ENCODE measurements at places on chromosomes 1 and 21.
A peak's percentile ranks its signal among the peaks of the same experiment; 100 is the strongest.

DNA sequence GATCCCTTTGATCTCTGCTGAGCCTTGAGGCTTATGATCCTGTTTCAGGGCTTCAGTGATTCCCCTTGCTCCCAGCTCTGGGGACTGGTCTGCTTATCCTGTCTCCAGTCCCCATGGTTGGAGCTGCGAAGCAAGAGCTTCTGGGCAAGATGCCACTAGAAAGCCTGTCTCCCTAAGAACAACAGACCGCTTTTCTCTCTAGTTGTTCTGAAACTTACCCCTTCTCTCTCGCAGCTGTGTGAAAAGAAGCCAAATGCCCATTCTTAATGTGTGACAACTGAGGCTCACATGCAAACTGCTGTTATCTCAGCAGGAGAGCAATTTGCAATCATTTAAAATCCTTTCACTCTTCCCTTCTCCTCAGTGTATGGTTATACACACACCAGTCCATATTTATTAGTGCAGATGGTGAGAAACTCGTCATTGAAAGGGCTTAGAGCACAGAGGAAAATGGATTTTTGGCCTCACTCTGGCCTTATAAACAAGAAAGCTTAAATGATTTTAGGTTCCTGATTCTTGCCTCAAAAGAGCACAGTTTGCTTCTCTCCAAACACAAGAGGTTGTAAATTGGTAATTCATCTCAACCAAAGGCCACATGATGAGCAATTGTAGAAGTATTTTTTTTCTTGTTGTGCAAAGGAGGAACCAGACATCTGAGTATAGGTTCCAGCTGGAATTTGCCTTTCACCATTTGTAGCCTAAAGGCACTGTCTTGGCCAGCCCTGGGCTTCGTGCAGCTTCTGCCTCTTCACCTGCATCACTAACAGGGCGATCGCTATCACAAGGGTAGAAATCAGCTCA, 179.2 kb upstream of the LMO4 start:
- no peak overlapping the region for H3K4me3 ChIP-seq
- H3K4me1 ChIP-seq, result peaks cover 11% of the 10 kb centered on the region
- no peak overlapping the region for H3K27ac ChIP-seq

- peaks cover 30% of the 10 kb centered on the region for H3K36me3 ChIP-seq
- peak; percentile 69 for DNase-seq
- H3K4me3 ChIP-seq, result peak overlapping the region; percentile 55
Observed at GRCh38 chr1:31587720-31588423, 11.6 kb downstream of the TINAGL1 start.

GRCh38 chr21:26966649-26967061, 233 bp downstream of the ADAMTS5 start:
- peak overlapping the region; percentile 67 for H3K27ac ChIP-seq
- H3K36me3 ChIP-seq, result no peaks in the 10 kb centered on the region
- H3K27me3 ChIP-seq, result peaks cover 4% of the 10 kb centered on the region
- DNase-seq, result no peak
- no peaks in the 10 kb centered on the region for H3K4me1 ChIP-seq
- peak overlapping the region; percentile 75 for H3K4me3 ChIP-seq

DNA sequence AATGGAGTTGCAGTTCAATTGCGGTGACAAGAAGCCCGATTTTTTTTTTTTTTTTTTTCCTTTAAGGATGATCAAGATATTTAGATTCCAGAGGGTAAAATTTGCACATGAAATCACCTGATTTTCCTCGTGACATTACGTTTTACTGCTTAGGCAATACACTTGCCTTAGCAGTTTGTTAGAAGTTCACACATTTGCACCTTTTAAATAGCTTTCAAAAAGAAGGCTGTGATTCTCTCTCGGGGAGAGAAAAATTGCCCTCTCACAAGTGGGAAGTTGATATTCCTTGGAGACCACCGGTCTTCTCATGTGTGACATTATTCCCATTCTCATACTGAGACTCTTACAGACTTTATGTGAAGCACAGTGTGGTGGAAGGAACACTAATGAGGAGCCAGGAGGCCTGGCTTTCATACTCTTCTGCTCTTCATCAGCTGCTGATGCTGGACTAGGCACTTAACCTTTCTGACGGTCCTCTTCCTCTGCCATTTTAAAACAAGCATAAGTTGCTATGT, 69.8 kb upstream of the HSPA13 start:
- DNase-seq, result no peak
- no peak overlapping the region for H3K4me3 ChIP-seq
- H3K4me1 ChIP-seq, result no peaks in the 10 kb centered on the region
- H3K36me3 ChIP-seq, result no peaks in the 10 kb centered on the region

- no peak overlapping the region for H3K27ac ChIP-seq
- DNase-seq, result no peak
- no peaks in the 10 kb centered on the region for H3K36me3 ChIP-seq
- no peak overlapping the region for H3K4me3 ChIP-seq
Observed at GRCh38 chr1:208929575-208929974, 653.9 kb upstream of the CAMK1G start.

DNA sequence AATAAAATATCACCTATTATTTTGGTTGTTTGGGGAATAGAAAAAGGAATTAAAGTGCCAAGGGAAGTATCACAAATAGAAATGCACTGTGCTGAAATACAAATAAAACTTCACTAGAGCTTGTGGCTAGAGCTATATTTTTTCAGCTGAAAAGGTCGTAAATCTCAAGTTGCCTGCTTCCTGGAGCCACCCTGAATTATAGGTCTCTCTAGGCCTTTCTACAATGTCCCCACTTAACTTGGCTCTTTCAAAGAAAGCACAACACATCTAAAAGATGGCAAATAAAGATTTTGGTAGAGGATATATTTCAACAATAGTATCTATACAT, 5.0 kb upstream of the RNF2 start:
- no peaks in the 10 kb centered on the region for H3K36me3 ChIP-seq
- no peak overlapping the region for H3K4me3 ChIP-seq
- no peak for DNase-seq
- no peaks in the 10 kb centered on the region for H3K4me1 ChIP-seq
- H3K27ac ChIP-seq, result no peak overlapping the region
- H3K27me3 ChIP-seq, result no peaks in the 10 kb centered on the region

DNA sequence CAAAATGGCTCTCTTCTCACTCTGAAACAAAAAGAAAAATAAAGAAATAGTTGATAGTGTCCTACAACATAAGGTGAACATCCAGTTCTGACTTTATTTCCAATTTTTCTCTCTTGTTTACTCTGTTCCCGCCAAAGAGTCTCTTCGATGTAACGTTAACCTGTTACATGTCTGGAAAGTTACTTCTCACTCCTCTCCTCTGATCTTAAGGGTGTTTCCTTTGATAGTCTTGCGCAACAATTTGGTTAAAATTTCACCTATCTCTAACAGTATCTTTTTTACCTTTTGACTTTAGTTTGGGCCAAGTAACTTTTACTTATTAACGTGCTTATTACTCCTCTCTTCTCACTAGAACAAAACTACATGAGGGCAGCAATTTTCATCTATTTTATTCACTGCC, 1450.2 kb downstream of the BRINP3 start:
- H3K27ac ChIP-seq, result no peak overlapping the region
- no peak for DNase-seq

- no peak for DNase-seq
- H3K4me1 ChIP-seq, result no peaks in the 10 kb centered on the region
- no peaks in the 10 kb centered on the region for H3K27me3 ChIP-seq
Observed at GRCh38 chr1:17162941-17163340, 42.0 kb upstream of the PADI1 start.

DNA sequence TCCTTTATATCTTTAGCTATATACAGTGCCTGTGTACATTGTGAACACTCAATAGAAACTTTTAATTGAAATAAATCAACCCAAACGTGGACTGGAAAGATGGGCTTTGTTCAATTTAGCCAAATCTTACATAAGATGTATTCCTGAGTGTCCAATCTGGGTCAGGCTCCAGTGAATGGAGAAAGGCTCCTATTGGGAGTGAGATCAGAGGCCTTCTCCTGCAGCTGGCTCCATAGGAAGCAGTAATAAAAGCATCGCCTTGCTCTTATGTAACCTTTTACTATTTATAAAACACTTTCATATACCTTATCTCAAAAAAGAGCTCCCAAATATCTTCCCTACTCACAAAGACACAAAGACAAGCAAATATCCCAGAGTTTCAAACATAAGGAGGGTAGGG, 24.9 kb upstream of the RGS16 start:
- H3K27me3 ChIP-seq, result no peaks in the 10 kb centered on the region
- no peak overlapping the region for H3K4me3 ChIP-seq
- no peak overlapping the region for H3K27ac ChIP-seq
- H3K36me3 ChIP-seq, result no peaks in the 10 kb centered on the region
- DNase-seq, result no peak

DNA sequence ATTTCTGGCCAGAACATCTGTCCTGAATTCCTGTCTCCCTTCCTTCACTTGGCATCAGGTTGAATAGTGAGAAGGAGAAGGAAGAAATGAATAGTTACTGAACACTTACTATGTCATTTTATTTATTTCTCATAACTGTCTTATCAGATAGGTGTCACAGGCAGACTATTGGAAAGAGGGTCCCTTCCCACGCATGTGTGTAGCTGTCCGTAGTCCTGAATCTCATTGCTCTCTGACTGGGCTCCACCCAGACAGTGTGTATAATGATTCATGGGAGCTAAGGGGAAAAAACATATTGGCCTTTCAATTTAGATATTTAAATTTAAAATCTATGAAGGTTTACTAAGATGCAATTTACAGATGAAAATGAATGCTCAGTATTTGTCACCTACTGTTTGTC, 86.1 kb downstream of the OMA1 start:
- DNase-seq, result no peak
- H3K4me1 ChIP-seq, result no peaks in the 10 kb centered on the region

- H3K4me3 ChIP-seq, result no peak overlapping the region
- H3K27ac ChIP-seq, result no peak overlapping the region
- H3K27me3 ChIP-seq, result peaks cover 14% of the 10 kb centered on the region
- no peaks in the 10 kb centered on the region for H3K4me1 ChIP-seq
Observed at GRCh38 chr1:201253411-201253810, 29.9 kb upstream of the PKP1 start.

- DNase-seq, result no peak
- H3K27ac ChIP-seq, result no peak overlapping the region
- H3K36me3 ChIP-seq, result peaks cover 2% of the 10 kb centered on the region
- no peaks in the 10 kb centered on the region for H3K27me3 ChIP-seq
- H3K4me1 ChIP-seq, result no peaks in the 10 kb centered on the region
- H3K4me3 ChIP-seq, result no peak overlapping the region
Observed at GRCh38 chr1:231557411-231557810, 28.9 kb downstream of the TSNAX start.

GRCh38 chr21:29547998-29548397, 249.3 kb downstream of the BACH1 start:
- no peaks in the 10 kb centered on the region for H3K27me3 ChIP-seq
- H3K27ac ChIP-seq, result no peak overlapping the region
- no peaks in the 10 kb centered on the region for H3K36me3 ChIP-seq
- no peak for DNase-seq
- no peaks in the 10 kb centered on the region for H3K4me1 ChIP-seq
- H3K4me3 ChIP-seq, result no peak overlapping the region

DNA sequence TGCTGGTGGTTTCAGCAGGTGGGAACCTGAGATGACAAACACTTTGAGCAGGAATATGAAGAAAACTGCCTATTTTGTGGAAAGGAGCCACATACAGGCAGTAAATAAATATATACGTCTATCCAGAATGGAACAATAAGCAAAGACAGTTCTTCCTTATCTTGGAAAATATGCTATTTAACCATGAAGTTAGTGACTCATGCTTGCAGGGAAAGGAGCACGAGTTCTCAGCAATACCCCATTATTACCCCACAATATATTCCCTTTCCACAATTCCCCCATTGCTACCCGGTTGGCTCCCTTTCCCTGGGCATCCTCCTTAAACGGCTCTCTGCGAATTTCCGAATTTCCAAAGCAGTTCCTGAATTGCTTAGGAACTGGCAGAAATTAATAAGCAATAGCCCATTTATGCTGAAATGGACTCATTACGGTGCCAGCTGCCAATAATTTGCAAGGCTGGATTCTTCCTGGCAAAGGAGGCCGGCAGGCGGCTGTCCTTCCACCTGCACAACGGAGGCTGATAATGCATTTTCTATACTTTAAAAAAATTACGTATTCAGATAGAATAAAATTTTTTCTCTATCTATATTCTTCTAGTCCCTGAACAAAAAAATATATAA, 65.4 kb downstream of the TIAM1 start:
- no peak for DNase-seq
- no peak overlapping the region for H3K4me3 ChIP-seq
- no peaks in the 10 kb centered on the region for H3K4me1 ChIP-seq
- H3K27me3 ChIP-seq, result no peaks in the 10 kb centered on the region

DNA sequence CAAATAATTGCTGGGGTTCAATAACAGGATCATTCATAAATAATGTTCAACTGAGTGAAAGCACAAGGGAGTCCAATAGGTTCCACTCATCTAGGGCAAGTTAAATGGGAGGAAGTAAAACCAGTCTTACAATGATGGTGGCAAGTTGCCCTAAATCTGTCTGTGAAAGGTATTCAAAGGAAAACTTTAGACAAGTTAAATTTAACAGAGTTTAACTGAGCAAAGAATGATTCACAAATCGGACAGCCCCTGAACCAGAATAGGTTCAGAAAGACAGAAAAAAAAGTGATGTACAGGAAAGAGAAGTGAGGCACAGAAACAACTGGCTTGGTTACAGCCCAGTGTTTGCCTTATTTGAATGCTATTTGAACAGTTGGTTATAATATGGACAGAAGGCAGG, 183.5 kb upstream of the ADGRL4 start:
- H3K4me1 ChIP-seq, result no peaks in the 10 kb centered on the region
- no peaks in the 10 kb centered on the region for H3K27me3 ChIP-seq
- DNase-seq, result no peak
- H3K4me3 ChIP-seq, result no peak overlapping the region
- no peak overlapping the region for H3K27ac ChIP-seq
- no peaks in the 10 kb centered on the region for H3K36me3 ChIP-seq

- H3K4me1 ChIP-seq, result no peaks in the 10 kb centered on the region
- DNase-seq, result peak; percentile 77
Observed at GRCh38 chr1:154352581-154353459, 27.5 kb downstream of the ATP8B2 start.

DNA sequence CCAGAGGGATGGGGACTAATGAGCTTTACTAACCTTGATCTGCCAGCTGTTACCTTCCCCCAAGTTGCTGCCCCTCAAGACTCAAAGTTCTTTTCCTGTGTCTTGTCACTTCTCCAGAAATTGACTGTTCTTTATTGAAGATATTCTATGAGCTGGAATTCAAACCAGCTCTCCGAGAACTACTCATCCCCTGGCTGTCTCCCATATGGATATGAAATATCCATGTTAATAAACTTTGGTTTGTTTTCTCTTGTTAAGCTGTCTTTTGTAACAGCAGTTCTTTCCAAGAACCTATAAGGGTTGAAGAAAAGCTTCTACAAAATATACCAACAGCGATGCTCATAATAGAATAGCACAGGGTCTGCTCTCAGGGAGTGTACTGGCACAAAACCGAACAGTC, 77.0 kb downstream of the CAMK2N1 start:
- no peak overlapping the region for H3K4me3 ChIP-seq
- no peak overlapping the region for H3K27ac ChIP-seq
- no peaks in the 10 kb centered on the region for H3K36me3 ChIP-seq
- DNase-seq, result no peak
- H3K27me3 ChIP-seq, result peaks cover 23% of the 10 kb centered on the region
